ENCODE measurements at places on chromosomes 13 and 19. TPM values are rescaled to one million over a fixed set of nuclear protein-coding genes. Genes with fewer than 3 reads are reported as not detected.

HIF3A gene
- total RNA-seq, result not detected

LRP3 gene
- total RNA-seq, result 34.2 TPM

TBXA2R gene
- 0.16 TPM for total RNA-seq

MCF2L gene
- 34.4 TPM for total RNA-seq
